Aorta (tissue), 5 donors: ENCODE measurements at places on chromosomes 2 and 18. TPM values are rescaled to one million over a fixed set of nuclear protein-coding genes. Genes with fewer than 3 reads are reported as not detected.

- H3K27me3 ChIP-seq = no peaks in the 10 kb centered on the region
- no peak overlapping the region for H3K4me3 ChIP-seq
- H3K27ac ChIP-seq = no peak overlapping the region
- no peak for DNase-seq
- H3K4me1 ChIP-seq = no peaks in the 10 kb centered on the region
Observed at GRCh38 chr2:106147159-106147558, 46.9 kb downstream of the UXS1 start.

GRCh38 chr2:190255676-190256075 is 64.0 kb downstream of the HIBCH start:
- no peak overlapping the region for H3K27ac ChIP-seq
- no peaks in the 10 kb centered on the region for H3K27me3 ChIP-seq
- H3K4me1 ChIP-seq = no peaks in the 10 kb centered on the region
- no peak for DNase-seq

GRCh38 chr2:24304631-24305030 is 55.7 kb downstream of the ITSN2 start:
- peaks cover 2% of the 10 kb centered on the region for H3K36me3 ChIP-seq
- no peaks in the 10 kb centered on the region for H3K27me3 ChIP-seq
- no peak overlapping the region for H3K27ac ChIP-seq

- no peaks in the 10 kb centered on the region for H3K36me3 ChIP-seq
- no peak overlapping the region for H3K4me3 ChIP-seq
- no peak overlapping the region for H3K27ac ChIP-seq
- no peaks in the 10 kb centered on the region for H3K4me1 ChIP-seq
Observed at GRCh38 chr2:222805591-222806304, 55.1 kb upstream of the ACSL3 start.

The TET3 gene
- total RNA-seq = 12.1 TPM

The CHPF gene
- 75.7 TPM for total RNA-seq

The LOXL3 gene
- 18.9 TPM for total RNA-seq

GRCh38 chr18:61847164-61847791 is 45.5 kb downstream of the RNF152 start:
- H3K36me3 ChIP-seq = no peaks in the 10 kb centered on the region
- H3K27ac ChIP-seq = no peak overlapping the region
- no peaks in the 10 kb centered on the region for H3K27me3 ChIP-seq
- DNase-seq = no peak

- no peaks in the 10 kb centered on the region for H3K36me3 ChIP-seq
- no peaks in the 10 kb centered on the region for H3K27me3 ChIP-seq
- H3K27ac ChIP-seq = no peak overlapping the region
- DNase-seq = no peak
Observed at GRCh38 chr2:11703700-11704099, 33.7 kb upstream of the NTSR2 start.

GRCh38 chr2:196630531-196630930 is 9.0 kb upstream of the CCDC150 start:
- H3K27ac ChIP-seq = no peak overlapping the region
- no peaks in the 10 kb centered on the region for H3K36me3 ChIP-seq
- DNase-seq = no peak
- H3K27me3 ChIP-seq = no peaks in the 10 kb centered on the region
- H3K4me1 ChIP-seq = no peaks in the 10 kb centered on the region
- no peak overlapping the region for H3K4me3 ChIP-seq

- no peaks in the 10 kb centered on the region for H3K4me1 ChIP-seq
- H3K27me3 ChIP-seq = no peaks in the 10 kb centered on the region
- no peaks in the 10 kb centered on the region for H3K36me3 ChIP-seq
- no peak overlapping the region for H3K27ac ChIP-seq
- no peak overlapping the region for H3K4me3 ChIP-seq
Observed at GRCh38 chr2:200127848-200128247, 172.5 kb downstream of the MAIP1 start.

DNA sequence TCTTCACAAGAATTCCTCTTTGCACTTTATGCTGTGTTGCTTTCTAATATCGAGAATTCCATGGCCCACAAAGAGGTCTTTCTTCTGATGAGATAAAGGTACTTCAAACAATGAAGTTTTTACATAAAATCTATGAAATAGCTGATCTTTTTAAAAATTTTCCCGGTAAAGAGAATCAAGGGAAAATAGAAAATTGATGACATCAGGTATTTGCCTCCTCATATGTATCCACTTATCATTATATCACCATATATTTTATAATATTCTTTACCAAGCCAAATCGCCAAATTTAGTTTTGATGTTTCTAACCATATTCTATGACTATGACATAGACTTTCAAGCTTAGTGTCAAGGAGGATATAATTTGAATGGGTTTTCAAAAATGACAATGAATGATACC is 139.8 kb downstream of the CHST9 start:
- H3K4me1 ChIP-seq = no peaks in the 10 kb centered on the region
- H3K4me3 ChIP-seq = no peak overlapping the region
- no peak overlapping the region for H3K27ac ChIP-seq
- H3K36me3 ChIP-seq = no peaks in the 10 kb centered on the region
- no peaks in the 10 kb centered on the region for H3K27me3 ChIP-seq
- DNase-seq = no peak

The TFCP2L1 gene
- total RNA-seq = 1.7 TPM

GRCh38 chr2:190069936-190070696 is 7.6 kb upstream of the MSTN start:
- no peaks in the 10 kb centered on the region for H3K36me3 ChIP-seq
- no peak for DNase-seq
- no peak overlapping the region for H3K27ac ChIP-seq
- no peaks in the 10 kb centered on the region for H3K27me3 ChIP-seq

DNA sequence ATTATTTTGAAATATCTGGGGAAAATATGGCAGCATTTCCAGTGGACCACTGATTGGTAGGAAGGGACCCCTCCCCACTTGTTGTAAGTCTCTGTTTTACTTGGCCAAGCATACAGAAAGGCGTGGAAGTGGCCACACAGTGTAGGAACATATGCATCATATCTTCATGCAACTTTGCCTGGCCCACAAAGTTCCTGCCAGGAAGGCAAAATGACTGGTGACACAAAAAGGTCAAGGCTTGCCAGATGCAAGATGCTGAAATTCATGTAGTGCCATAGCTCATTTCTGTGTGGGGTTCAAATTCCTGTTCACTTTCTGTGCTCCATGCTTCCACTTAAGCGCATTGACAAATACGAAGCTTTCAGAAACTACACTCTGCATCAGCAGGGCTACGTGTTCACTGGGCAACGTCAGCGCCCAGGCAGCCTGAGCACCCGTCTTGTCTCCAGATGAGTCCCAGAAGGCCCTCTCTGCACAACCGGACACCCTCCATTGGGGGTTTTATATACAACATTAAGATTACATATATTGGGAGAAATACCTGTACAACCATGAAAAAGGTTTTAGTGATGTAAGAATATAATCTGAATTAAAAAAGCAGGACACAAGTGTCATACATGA is 3.6 kb downstream of the DYNC2LI1 start:
- no peak overlapping the region for H3K27ac ChIP-seq
- H3K4me3 ChIP-seq = no peak overlapping the region
- H3K4me1 ChIP-seq = no peaks in the 10 kb centered on the region
- DNase-seq = no peak
- no peaks in the 10 kb centered on the region for H3K36me3 ChIP-seq

GRCh38 chr2:207046724-207047123 is 107.4 kb downstream of the CPO start:
- no peak for DNase-seq
- no peaks in the 10 kb centered on the region for H3K36me3 ChIP-seq
- H3K27me3 ChIP-seq = no peaks in the 10 kb centered on the region
- H3K4me3 ChIP-seq = no peak overlapping the region
- H3K4me1 ChIP-seq = peaks cover 2% of the 10 kb centered on the region
- no peak overlapping the region for H3K27ac ChIP-seq
